ENCODE measurements at places on chromosomes 13 and 19.

GRCh38 chr13:102220681-102221228, 181.1 kb downstream of the FGF14 start:
- no peak for DNase-seq

DNA sequence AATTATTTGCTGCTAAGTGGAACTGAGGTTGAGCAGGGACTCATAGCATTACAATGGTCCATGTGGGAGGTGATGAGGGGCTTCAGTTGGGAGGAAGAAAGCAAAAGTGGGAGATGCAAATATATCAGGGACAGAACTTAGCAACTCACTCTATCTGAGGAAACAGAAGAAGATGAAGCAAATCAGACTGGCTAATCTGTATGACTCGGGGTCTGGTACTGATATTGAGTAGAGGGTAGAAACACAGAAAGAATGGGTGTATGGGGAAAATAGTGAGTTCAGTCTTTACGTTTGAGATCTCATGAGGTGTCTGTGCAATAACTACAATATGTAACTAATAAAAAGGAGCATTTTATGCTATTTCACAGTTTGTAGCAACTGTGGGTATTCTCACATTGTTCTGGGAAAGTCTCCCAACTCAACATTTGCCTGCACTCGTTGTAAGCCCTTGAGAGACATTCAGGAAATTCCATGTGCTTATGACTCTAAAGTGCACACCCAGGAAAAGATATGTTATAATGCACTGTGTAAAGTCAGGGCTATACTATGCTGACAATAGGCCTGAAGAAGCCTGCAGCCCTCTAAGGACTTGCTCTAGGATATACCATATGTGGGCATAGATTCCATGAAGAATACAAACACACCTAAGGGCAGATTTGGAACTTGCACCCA, 183.5 kb downstream of the SPRY2 start:
- DNase-seq = no peak

GRCh38 chr13:19606737-19607136, 26.7 kb upstream of the MPHOSPH8 start:
- no peak for DNase-seq

GRCh38 chr19:47063874-47064273, 15.4 kb upstream of the TMEM160 start:
- DNase-seq = no peak

DNA sequence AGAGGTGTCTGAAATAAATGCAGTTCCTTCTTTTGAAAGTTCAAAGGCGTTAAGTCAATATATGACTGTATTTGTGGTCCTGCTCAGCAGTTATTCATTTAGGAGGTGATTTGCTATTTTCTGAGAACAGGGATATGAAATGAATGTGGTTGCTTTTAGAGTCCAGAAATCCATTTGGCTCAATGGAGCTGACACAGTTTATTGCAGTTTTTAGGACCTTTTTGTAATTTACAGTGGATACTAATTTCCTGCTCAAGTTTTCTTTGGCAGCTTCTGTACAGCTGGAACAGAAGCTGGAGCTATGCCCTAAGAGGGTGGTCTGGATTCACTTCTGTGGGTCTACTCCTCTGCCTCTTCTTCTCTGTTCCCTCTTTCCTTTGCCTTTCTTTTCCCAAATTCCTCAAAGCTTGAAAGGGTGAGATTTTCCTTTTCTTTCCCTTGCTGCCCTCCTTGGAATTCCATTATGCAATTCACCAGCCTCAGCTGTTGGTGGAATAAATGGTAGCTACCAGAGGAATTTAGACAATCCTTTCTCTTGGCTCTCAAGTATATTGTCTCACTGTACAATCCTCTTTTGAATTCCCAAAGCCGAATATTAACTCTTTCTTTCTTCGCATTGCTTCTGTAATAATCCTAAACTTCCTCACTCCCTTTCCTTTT, 39.9 kb downstream of the ITGBL1 start:
- no peak for DNase-seq

GRCh38 chr19:45355402-45355801, 14.9 kb downstream of the KLC3 start:
- DNase-seq = no peak

- no peak for DNase-seq
Measured at GRCh38 chr13:86445672-86446071, 646.5 kb upstream of the SLITRK6 start.

GRCh38 chr13:34151885-34152284, 333.9 kb downstream of the RFC3 start:
- no peak for DNase-seq

DNA sequence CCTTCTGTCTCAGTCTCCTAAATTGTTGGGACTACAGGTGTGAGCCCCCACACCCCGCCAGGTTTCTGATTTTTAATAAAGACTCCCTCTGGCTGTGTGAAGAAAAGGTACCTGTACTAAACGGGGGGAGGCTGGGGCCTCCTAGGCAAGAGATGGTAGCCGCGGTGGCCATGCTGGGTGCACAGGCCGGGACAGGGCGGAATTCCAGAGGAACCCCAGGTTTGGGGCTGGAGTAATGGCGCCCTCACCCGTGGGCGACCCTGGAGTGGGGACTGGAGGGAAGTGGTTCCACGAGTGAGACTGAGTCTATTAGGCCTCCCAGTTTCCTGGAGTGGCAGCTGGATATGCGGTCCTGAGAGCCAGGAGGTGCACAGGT, 1.6 kb upstream of the CBARP start:
- DNase-seq = no peak

GRCh38 chr13:30085087-30085486, 222.3 kb downstream of the KATNAL1 start:
- no peak for DNase-seq

- DNase-seq = peak; percentile 82
Measured at GRCh38 chr13:23321535-23322241, 111.8 kb downstream of the SACS start.

- DNase-seq = no peak
Measured at GRCh38 chr19:9836021-9836420, 903 bp downstream of the PIN1 start.

DNA sequence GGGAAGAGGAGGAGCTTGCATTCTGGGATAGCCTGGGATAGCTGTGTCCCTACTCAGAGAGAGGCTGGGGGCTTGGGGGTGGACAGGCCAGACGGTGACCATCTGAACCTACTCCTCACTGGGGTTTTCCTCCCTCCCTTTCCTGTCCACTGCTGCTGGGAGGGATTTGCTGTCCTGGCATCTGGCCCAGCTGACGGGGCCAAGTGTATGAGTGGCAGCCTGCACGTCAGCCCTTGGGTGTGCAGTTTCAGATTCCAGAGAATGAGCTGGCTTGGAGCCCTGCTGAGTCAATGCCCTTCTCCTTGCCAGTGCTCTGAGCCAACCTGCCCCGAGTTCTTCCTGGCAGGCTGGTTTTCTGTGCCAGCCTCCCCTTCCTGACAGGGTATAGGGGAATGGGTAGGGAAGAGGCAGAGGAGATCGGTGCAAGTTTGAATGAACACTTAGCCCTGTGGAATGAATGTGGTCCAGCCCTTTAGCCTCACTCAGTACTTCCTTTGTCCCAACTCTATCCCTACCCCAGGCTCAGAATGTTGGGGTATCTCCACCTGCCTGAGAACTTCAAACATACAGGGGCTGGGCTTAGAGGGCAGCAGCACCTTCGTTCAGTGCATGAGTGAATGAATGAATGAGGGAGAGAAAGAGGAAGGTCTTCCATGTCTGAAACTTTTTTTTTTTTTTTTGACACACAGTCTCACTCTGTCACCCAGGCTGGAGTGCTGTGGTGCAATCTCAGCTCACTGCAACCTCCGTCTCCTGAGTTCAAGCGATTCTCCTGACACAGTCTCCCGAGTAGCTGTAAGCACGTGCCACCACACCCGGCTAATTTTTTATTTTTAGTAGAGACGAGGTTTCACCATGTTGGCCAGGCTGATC, 1.8 kb upstream of the ANGPTL4 start:
- peak; percentile 99 for DNase-seq

GRCh38 chr13:109812382-109812781, 26.0 kb upstream of the IRS2 start:
- no peak for DNase-seq

DNA sequence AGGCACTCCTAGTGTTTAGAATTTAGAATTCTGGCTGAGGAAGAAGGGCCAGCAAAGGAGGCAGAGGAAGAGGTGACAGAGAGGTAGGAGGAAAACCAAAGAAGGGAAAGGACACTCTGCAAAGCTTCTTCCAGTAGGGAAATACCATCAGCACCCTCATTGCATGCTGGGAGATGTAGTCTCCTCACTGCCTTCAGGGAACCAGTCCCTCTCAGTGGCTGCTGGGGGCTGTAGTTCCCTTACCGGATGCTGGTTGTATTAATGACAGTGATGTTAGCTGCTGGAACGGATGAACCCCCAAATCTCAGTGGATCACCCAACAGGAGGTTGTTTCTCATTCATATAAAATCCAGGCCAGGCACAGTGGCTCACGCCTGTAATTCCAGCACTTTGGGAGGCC, 10.1 kb downstream of the GRIN2D start:
- DNase-seq = no peak

DNA sequence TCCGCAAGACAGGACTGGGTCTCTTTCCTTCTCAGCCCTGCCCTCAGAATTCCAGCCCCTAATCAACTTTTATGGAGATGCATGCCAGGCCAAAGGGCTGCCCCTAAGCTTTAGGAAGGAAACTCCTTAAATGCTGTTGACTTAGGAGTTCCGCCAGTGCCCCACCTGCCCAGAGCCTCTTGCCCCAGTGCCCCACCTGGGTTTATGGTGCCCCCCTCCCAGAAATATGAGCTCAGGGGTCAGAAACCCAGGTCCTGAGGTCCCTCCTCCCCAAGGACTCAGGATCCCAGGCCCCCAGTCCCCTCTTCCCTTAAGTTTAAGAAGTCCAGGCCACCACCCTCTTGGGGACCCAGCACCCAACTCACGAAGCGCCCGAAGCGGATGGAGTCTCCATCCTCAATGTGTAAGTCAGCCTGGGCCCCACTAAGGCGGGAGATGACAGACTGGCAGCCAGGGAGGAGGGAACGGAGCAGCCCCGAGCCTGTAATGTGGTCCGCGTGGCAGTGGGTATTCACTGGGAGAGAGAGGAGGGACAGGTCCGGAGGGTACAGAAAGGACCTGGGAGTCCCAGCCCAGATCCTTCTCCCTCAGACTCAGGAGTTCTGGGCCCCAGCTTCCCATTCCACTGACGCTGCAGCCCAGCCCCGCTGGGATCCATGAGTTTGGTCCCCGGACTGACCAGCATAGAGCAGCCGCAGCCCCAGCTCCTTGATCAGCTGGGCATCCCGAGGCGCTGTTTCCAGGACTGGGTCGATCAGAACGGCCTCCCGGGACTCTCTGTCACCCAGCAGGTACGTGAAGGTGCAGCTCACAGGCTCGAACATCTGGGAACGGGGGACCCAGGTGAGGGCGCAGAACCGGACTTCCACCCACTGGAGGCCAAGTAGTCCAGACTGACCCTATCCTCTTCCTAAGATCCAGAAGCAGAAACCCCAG, 897 bp downstream of the ETHE1 start:
- peak; percentile 77 for DNase-seq

- no peak for DNase-seq
Measured at GRCh38 chr13:50991579-50992521, 82.3 kb downstream of the RNASEH2B start.

DNA sequence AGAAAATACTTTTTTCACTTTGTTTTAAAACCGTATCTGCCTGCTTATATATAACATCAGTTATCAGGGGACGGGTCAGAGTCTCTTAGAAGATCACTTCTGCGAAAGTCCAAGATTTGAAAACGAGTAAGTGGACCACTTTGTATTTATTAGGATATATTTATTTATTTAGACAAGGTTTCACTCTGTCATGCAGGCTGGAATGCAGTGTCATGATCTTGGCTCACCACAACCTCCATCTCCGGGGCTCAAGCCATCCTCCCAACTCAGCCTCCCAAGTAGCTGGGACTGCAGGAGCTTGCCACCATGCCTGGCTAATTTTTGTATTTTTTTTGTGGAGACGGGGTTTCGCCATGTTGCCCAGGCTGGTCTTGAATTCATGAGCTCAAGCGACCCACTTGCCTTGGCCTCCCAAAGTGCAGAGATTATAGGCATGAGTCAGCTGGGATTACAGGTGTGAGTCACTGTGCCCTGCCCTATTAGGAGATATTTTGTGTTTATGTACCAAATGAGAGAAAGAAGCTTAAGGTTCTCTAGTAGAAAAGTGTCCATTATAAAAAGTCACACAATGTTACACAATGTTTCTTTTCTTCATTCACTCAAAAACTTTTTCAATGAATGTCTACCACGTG, 39.5 kb downstream of the RASL11A start:
- DNase-seq = no peak

DNA sequence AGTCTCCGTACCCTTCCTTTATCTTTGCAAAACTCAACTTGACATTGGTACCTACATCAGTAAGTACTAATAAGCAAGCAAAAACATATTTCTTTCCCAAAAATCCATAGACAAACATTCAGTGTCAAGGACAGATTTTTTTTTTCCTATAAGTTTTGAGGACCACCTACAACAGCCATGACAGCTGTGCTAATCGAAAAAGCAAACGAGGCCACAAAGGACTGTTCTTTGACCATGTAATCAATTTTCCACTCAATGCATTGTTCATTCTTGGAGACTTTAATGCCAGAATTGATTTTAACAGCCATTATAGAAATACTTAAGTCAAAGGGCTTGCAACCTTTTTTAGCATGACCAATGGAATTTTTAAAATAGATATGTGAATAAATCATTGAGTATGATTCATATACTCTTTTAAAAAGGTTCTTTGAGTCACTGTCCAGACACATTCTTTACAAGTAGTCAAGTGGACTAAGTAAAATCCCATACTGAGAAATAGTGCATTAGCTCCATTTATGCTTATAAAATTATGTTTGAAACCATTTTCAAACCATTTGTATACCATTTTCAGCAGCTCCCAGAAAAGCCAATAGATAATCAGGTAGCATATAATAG, 323.9 kb downstream of the MZT1 start:
- no peak for DNase-seq

Data from coronary artery (tissue), 2 donors.